ENCODE measurements at places on chromosomes 3 and 15.

DNA sequence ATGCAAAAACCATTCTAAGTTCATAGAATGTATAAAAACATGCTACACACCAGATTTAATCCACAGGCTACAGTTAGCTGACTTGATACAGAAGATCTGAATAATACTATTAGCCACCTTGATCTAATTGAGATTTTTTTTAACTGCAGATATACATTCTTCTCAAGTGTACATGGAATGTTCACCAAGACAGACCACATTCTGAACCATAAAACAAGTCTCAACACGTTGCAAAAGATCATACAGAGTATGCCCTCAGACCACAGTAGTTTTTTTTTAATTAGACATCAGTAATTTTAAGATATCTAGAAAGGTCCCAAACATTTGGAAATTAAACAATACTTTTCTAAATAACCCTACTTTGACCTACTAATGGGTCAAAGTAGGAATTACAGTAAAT lies 83.3 kb downstream of the FGF7 start:
- DNase-seq = no peak

DNA sequence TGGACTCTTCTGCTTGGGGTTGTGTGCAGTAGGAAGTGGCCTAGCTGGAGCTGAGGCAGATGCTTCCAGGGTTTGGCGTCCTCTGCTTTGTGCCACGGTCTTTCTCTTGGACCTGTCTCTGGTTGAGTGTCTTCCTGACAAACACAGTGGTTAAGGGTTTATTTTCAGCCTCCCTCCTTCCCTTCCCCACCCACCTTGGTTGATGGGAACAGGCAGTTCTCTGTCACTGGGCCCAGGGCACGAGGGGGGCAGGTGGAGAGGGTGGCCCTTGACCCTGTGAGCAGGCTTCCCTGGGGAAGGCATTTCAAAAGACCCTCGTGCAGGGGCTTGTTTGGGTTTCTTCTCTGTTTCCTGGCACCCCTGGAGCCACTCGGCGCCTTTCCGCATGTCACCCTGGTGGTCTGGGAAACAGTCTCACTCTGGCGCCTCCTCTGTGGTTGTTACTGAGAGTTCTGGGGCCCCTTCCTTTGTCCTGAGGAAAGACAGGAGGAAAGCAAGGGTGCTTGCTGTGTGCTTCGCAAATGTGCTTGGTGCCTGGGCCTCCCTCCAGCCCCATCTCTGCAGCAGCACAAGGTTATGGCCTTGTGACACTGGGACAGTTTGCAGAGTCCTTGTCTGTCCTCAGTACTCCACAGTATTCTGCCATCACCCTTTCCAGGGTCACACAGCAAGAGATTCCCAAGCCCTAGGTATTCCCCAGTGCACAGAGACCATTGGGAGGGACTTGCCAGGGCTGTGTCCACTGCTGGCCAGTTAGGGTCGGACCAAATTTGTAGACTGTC lies 10.3 kb upstream of the STAB1 start:
- no peak for DNase-seq

DNA sequence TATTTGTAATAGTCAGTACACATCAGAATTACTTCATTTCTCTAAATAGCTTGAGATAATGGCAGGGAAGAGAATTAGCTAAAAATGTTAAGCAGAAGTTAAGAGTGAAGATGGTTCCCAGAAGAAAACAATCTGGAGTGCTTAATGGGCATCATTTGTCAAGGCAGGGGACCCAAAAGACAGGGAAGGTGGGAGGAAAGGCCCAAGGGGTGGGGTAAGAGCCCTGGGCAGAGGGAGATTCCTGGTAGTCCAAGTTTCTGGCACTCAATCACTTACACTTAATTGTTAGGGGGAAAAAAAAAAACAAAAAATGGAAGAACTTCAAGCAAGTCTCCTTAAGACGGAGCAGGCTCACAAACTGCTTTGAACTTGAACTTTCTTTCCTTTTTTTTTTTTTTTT lies 28.9 kb downstream of the TNFAIP8L3 start:
- DNase-seq = no peak

- DNase-seq = no peak
Observed at GRCh38 chr3:100333970-100334487, 528 bp upstream of the NIT2 start.

DNA sequence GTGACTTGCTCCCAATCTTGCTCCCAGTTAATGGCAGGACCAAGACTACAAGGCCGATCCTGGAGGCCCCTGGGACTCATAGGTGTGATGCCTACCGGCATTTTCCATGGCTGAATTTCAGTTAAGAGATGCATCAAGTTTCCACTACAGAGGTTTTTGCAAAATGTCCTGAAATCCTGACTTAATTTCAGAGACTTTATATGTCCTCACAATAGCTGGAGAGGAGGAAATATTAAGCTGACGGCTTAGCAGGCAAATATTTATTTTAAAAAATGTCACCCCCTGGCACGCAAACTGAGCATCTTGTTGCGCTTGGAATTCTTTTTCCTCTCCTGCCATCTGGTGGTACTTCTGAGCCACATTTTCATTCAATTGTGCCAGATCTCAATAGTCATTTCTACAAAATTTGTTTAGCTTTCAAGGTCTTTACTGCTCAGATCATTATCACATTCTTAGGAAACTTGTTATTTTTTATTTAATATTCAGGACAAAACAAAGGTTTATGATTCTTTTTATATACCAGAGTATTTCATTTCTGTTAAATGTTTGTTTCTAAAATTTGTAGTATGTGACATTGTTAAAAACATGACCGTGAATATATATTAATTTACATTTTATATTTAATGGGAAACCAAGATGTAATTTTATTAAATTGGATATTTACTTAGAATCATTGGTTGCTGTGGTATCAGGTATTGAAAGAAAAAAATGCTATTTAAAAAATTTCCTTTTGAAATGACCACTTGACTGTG lies 189.2 kb upstream of the THRB start:
- DNase-seq = no peak

- no peak for DNase-seq
Observed at GRCh38 chr3:117743993-117744392, 1034.4 kb downstream of the TUSC7 start.

GRCh38 chr3:184582646-184583577 lies 21.3 kb downstream of the EPHB3 start:
- DNase-seq = peak; percentile 8

DNA sequence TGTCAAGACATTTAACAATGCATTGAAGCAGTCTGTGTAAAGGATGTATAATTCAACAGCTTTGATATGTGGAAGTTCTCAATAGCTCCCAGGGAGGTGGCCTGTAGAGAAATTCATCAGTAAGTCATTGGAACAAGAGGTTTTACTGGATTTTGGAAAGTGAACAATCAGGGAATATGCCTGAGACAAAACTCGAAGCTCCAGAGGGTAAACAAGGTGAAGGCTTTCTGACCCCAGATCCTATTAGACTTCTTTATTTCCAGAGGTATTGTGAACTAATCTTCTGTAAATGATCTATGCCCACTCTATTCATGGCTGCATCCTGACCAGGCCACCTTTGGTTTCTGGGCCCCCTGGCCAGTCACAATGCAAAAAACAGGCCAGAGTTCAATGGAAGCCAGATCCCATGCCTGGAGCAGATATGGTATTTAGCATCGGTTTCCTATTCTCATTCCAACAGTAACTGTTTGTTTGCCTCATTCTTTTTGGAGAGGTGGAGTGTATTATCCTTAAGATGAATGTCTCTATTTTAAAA lies 177.3 kb downstream of the SATB1 start:
- no peak for DNase-seq

GRCh38 chr3:9402410-9403228 lies 5.2 kb downstream of the SETD5 start:
- DNase-seq = peak; percentile 2

DNA sequence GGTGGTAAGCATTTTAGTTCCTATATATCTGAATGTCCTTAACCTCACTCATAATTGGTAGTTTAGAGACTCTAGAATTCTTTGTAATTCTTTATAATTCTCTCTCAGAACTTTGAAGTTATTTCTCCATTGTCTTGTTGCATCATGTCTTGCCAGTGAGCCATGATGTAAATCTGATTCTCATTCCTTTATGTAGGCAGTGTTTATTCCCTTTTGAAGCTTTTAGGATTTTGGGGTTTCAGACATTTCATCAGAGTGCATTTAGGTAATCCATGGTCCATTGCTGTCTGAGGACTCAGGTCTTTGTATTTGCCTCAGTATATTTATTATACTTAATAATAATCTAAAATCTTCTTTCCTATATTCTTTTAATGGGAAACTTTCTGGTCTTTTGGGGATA lies 20.6 kb downstream of the CMC1 start:
- no peak for DNase-seq

- DNase-seq = no peak
Observed at GRCh38 chr3:169505577-169506230, 157.8 kb downstream of the MECOM start.

DNA sequence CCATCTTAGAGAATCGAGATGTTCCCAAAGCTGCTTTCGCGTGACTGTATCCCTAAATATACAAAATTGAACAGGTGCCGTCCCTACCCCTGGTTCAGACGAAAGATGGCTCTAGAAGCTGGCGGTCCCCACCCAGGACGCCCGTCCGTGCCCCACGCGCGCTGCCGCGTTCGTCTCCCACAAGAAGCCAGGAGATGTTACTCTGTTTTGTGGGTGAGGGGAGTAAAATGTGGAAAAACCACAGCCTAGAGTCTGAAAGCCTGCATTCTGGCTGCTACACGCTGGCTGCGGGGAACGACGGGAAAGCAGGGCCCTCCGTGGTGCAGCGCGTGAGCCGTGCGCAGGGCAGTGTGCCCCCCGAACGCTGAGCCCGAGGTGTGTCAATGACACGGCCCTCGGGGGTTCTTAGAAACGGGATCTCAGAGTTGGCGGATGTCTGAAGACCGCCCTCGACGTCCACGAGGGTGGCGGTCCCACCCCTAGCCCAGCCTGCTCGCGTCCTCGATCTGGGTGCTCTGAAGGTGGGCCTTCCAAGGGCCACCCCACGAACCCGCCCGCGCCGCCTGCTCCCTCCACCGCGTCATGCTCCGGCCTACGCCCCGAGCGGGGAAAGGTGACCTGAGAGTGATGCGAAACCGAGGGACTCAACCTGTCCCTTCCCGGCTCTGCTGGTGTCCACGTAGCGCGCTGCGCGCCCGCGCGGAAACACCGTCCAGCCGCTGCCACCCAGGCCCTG lies 95.6 kb downstream of the OCA2 start:
- DNase-seq = no peak

- no peak for DNase-seq
Observed at GRCh38 chr15:33150971-33151370, 43.5 kb downstream of the FMN1 start.
